ENCODE measurements at places on chromosomes 1 and 21.
A peak's percentile ranks its signal among the peaks of the same experiment; 100 is the strongest.

DNA sequence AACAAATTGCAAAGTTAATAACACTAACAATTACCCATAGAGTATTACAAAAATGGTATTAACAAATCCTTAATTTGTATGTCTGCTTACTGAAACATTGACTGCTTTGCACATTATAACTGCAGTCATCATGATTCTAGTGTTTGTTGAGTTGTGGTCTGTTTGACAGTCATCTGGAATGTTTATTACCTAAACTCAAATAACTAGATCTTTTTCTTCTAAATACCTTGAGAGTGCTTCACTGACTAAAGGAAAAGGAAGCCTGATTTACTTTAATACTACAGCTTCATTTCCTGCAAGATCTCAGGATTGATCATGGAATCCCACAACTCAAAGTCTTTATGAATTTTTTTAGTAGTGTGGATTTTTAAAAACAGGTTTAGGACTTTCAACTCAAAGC, 70.0 kb downstream of the HMCN1 start:
- DNase-seq: no peak

DNA sequence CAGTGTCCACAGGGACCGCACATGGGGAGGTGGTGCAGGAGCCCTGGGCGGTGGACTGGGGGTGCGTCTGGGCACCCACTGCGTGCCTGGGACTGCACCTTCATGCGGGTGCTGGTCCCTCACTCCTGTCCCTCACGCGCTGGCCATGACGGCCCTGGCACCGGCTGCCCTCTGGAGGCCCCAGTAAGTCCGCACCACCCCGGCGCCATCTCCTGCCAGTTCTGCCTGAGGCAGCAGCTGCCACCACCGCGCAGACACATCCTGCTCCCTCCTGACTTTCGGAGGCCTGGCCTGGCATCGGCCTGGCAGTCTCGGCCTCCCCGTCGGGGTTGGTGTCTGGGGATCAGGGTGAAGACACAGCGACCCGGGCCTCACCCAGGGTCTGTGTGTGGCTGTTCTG, 64.8 kb downstream of the MORN1 start:
- DNase-seq: no peak

DNA sequence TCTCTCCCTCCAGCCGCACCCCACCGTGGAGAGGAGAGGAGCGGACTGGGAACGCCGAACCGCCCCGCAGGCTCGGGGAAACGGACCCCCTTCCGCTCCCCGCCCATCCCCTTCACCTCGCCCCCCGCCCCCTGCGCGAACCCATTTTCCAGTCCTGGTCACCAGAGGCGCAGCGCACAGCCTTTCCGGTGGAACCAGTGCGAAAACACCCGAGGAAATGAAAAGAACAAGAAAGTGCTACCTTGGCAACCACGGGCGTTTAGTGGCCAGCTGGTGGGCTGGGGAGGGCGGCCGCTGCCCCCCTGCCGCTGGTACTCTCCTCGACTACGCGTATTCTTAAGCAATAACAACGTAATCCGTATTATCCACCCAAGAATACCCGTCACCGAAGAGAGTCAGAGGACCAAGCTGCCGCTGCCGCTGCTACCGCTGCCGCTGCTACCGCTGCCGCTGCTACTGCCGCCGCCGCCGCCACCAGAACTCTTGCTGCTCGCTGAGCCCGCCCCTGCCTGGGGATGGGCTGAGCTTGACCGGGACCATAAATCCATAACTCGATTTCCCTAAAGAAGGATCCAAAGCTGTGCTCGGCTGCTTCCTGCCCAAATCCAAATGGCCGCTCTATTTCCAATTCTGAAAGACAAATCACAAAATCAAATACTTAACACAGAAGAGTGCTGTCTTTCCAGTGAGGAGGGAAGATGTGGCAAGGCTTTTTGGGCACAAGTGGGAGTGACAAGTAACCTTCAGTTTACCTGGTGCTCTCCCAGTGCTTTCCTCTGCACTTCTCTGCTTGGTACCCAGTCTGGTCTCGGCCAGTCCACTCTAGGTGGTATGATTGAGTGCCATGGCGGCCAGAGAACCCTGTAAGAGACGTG, 125.2 kb upstream of the DPYD start:
- DNase-seq: no peak

GRCh38 chr1:160101717-160102522, 3.5 kb upstream of the IGSF8 start:
- peak; percentile 41 for DNase-seq

GRCh38 chr1:102879439-102879993, 228.8 kb downstream of the COL11A1 start:
- DNase-seq: no peak

GRCh38 chr1:167612587-167613385, 17.2 kb upstream of the RCSD1 start:
- no peak for DNase-seq

DNA sequence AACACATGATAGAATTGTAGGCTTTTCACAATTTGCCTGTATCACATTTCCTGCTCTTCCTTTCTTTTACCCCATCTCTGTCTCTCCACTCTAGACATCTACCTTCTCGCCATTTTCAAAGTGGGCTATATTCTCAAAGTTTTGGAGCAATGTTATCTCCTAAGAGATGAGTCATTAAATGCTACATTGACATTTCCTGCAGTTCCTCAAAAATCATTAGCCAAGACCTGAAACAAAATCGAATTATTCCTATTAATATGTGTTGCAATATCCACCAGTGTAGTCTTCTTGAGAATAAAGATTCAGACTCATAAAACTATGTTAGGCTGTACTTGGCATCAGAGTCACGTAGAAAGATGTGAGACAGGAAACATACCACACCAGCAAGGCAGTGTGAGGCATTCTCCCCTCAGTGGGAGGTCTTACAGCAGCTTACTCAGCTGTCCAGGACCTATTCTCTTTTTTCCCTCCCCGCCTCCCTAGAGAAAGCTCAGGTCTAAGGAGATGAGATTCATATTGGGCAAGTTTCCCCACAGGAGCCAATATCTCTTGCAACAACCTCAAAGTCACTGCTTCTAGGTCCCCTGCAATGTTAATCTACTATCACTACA, 38.8 kb downstream of the FRRS1 start:
- no peak for DNase-seq

DNA sequence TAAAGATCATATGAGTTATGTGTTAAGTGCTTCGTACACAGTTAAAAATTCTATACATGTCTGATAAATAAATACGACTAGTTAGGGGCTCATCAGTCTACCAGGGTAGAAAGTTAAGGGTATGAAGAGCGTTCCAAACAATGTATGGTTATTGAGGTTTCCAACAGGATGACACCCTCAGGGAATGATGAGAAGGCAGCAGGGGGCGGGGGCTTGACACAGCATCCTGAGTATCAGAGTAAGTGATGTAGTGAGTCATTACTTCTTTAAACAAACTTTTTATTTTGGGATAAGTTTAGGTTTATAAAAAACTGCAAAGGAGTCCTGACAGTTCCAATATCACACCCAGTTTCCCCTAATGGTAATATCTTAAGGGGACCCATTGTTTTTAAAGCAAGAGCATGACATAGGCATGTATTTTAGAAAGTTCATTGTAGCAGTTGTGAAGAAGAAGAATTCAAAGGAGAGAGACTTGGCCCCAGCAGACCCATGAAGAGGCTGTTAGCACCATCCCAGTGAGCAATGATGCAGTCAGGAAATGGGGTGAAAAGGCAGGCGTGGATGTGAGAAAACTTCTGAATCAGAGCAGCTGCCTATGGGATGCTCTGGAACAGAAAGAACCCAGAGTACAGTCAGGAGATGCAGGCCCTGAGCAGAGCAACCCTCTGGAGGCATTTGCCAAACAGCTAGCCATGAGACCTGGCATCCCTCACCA, 15.0 kb upstream of the PSMB2 start:
- DNase-seq: no peak

- no peak for DNase-seq
Observed at GRCh38 chr21:27036736-27037301, 69.9 kb upstream of the ADAMTS5 start.

DNA sequence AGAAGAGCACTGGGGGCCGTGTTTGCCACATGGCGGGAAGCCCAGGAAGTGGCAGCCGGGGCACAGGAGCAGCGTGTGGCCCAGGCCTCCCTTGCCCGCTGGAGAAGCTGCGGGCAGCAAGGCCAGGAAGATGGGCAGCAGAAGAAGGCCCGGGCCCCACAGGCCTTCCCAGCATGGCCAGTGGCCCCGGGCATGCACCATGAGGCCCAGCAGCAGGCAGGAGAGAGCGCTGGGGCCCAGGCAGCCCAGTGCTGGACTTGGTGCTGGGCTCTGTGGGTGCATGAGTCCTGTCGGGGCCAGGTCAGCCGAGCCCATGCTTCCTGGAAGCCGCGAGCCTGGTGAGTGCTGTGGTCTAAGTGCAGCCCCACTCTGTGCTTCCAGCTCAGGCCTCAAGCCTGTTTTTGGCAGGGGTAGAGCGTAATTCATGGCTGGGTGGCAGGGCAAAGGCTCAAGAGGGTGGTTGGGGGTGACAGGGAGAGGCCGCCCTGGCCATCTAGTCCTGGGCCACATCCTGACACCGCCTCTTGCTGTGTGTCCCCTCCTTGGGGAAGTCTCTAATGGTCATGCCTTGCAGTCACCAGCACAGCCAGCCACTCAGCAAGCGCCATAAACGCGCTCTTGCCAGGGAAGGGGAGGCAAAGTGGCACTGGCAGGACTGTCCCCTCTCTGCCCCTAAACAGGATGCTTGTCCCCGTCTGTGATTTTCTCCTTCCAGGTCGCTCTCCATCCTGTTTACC, 21.3 kb downstream of the MTHFR start:
- DNase-seq: no peak

DNA sequence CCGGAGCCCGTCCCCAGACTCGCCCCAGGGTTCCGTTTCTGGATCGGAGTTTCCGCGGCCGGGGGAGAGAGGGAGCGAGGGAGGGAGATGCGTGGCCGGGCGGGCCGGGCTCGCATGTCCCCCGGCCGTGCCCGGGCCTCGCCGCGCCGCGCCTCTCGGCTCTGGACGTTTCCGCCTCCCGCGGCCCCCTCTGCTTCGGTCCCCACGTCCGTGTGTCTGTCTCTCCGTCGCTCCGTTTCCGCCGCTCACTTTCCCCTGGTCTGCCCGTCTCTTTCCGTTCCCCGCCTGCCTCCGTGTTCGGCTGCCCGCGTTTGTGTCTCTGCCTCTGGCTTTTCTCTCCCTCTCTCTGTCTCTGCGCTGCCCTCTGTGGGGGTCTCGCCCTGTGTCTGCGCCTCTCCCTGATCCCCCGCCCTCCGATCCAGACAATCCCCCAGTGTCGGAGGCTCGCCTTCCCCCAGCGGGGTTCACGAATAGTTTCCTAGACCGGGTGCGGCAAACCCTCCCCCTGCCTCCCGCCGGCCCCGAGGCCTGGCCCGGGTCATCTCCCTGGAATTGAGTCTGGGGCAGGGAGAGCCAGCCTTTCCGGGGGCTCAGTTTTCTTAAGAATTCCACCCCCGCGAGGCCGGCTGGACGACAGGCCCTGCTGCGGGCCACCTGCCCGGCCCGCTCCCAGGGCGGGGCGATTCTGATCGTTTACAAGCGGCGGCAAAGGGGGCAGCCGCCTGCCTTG, 735 bp downstream of the NBL1 start:
- no peak for DNase-seq

GRCh38 chr1:208222376-208223126, 21.6 kb downstream of the PLXNA2 start:
- DNase-seq: no peak

DNA sequence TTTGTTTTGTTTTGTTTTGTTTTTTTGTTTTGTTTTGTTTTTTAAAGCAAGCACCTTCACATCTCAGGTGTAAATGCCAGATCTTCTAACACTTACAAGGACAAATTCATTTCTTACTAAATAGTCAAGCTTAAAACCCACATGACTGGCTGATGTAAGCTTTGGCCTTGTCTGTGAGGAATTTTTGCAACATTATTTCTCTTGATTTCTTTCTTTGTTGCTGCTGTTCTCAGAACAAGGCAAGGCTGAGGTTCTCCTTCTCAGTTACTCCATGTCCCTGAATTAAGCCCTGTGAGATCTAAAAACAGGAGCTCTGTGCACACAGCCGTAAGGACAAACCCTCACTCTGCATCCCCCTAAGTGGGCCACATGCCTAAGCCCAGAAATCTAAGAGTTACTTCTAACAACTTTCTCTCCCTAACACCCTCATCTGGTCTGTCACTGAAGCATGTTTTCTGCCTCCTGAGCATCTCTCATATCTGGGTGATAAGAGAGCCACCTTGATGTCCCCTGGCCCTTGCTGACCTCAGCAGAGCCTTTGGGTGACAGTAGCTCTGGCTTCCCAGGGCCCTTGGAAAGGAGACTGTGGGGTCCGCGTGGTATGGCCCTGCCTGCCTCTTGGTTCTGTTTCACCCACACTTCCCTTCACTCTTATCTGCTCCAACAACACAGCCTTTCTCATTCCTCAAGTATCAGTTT, 81.2 kb upstream of the HOOK1 start:
- no peak for DNase-seq

- no peak for DNase-seq
Observed at GRCh38 chr1:31434101-31434871, 21.3 kb downstream of the SERINC2 start.

DNA sequence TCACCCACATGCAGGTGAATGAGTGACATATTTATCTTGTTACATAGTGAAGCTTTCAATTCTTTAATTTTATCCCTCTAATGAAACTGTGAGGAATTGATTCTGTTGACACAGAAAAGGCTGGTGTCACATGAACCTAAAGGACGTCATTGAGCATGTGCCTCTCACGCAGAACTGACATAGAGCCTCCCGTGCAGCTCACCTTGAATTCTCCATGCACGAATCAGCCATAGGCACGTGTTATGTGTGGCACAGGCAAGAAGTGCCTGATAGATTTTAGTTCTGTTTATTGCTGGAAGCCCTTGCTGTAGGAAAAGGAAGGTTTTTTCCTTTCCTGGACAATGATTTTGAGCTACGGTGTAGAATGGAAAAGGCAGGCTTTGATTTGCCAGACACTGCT, 11.3 kb downstream of the ADARB1 start:
- no peak for DNase-seq

- no peak for DNase-seq
Observed at GRCh38 chr1:95073446-95073845, 695 bp upstream of the ALG14 start.

DNA sequence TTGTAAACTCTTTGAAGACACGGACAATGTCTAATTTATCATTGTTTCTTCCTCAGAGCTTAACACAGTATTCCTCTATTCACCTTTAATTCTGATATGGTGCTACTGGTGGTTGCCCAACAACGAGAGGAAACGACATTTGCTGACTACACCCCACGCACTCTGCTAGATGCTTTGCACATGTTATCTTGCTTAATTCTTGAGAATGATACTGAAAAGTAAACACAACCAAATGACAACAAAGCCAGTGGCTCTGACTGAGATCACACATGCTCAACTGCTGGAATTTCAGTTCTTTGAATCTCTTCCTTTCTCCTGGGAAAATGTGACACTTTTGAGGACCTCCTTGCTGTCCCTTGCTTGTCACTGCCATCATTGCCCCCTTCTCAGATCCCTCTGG, 37.2 kb upstream of the DDAH1 start:
- DNase-seq: no peak
